ENCODE measurements at places on chromosomes 12 and 14. TPM values are rescaled to one million over a fixed set of nuclear protein-coding genes. Genes with fewer than 3 reads are reported as not detected.

Gene PKP2
- not detected for total RNA-seq

Gene SDR9C7
- total RNA-seq = not detected

Gene KLRC4
- total RNA-seq = not detected

Gene ERBB3
- 0.14 TPM for total RNA-seq

Gene NGB
- total RNA-seq = not detected

Gene LGR5
- not detected for total RNA-seq

Gene TTC6
- not detected for total RNA-seq

Gene RAD51B
- total RNA-seq = 29.3 TPM

Gene SIX1
- 0.31 TPM for total RNA-seq

Gene DTX3
- total RNA-seq = 18.3 TPM

Gene AQP5
- total RNA-seq = not detected

Gene FGF6
- total RNA-seq = not detected

Gene RFLNA
- total RNA-seq = not detected

Gene BAZ1A
- total RNA-seq = 89.7 TPM

Gene RASSF3
- total RNA-seq = 40.8 TPM

Gene OTOGL
- not detected for total RNA-seq

Gene KCNA5
- total RNA-seq = not detected

Gene C12orf54
- not detected for total RNA-seq

Gene FGF23
- not detected for total RNA-seq

Gene CABP1
- total RNA-seq = 0.16 TPM

Gene CELA1
- total RNA-seq = not detected

Gene TPH2
- not detected for total RNA-seq

Gene HHIPL1
- not detected for total RNA-seq

Gene SLC17A8
- total RNA-seq = not detected

Gene NEDD8
- total RNA-seq = 188 TPM

Gene TAS2R46
- 1.3 TPM for total RNA-seq

Gene OR11H6
- total RNA-seq = not detected

Gene CLEC4C
- total RNA-seq = not detected

Gene AKAP5
- 0.90 TPM for total RNA-seq

Gene RGS6
- total RNA-seq = 2.5 TPM

Gene CLEC1B
- total RNA-seq = not detected

All from activated CD4-positive, alpha-beta T cell treated with anti-CD3 and anti-CD28 coated beads, Interleukin-2, amount 10 ng/mL, durations not matched to agents 24 days and 14 days (primary cell).